ENCODE measurements at places on chromosomes 13 and 19.

- no peak for DNase-seq
Observed at GRCh38 chr13:99506634-99507033, 5.4 kb downstream of the TM9SF2 start.

GRCh38 chr13:98780451-98780850 is 28.0 kb upstream of the SLC15A1 start:
- no peak for DNase-seq

- DNase-seq = no peak
Observed at GRCh38 chr13:76164290-76164689, 528.2 kb downstream of the LMO7 start.

GRCh38 chr19:6516659-6517291 is 14.1 kb upstream of the TNFSF9 start:
- DNase-seq = peak; percentile 91

DNA sequence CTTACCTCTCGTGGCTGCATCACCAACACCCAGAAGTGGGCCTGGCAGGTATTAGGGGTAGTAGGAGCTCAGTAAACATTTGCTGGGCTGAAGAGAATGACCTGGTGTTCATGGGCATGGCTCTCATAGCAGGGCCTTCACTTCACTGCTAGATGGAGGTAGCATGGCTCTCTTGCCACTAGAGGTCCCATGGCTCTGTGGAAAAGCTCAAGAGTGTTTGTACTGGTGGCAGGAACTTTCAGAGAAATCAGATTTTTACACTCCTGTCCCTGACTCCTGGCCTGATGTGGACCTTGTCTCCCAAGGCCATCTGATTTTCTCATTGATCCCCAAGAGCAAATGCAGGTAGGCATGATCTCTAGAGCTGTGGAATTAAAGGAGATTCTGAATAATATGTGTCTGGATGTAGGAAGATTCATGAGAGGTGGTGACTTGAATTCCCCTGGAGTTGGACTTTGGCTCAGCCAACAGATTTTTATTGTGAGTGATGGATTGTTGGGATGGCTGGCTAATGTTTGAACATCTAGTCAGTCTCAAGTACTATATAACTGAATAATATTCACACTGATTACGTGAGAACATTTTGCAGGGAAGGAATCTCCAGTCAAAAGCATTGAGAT is 5.7 kb downstream of the ZNF574 start:
- peak; percentile 76 for DNase-seq

GRCh38 chr13:70203661-70204229 is 95.5 kb upstream of the KLHL1 start:
- DNase-seq = no peak

Measured in AG08396 (cell line).